Activated CD4-positive, alpha-beta memory T cell treated with anti-CD3 and anti-CD28 coated beads, Interleukin-2, amount 10 ng/mL, durations not matched to agents 7 days and 5 days (primary cell): ENCODE measurements at places on chromosomes 7 and 10. TPM values are rescaled to one million over a fixed set of nuclear protein-coding genes. Genes with fewer than 3 reads are reported as not detected.

- no peak for DNase-seq
These were observed 57.3 kb upstream of the DPYSL4 start for GRCh38 chr10:132129431-132129830.

Gene CCL24
- not detected for total RNA-seq

Gene PON3
- total RNA-seq: not detected

DNA sequence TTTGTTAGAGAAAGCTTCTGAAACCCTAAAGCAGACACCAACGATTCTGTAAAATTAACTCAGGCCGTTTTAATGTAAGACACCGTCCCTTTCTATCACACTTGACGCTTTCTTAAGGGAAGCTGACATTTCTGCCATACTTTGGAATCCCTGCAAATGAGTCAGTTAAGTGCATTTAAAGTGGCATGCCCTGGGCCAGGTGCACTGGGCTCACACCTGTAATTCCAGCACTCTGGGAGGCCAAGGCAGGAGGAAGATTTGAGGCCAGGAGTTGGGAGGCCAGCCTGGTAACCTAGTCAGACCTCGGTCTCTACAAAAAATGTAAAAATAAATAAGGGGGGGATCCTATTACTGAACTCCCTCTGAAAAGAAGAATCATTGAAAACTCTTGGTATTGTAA is 4.4 kb downstream of the UBE2H start:
- DNase-seq: no peak

GRCh38 chr10:30510932-30511700 is 77.1 kb downstream of the MAP3K8 start:
- no peak for DNase-seq

- no peak for DNase-seq
These were observed 355.2 kb downstream of the TNS3 start for GRCh38 chr7:47226696-47227095.

Gene INTS15
- 31.6 TPM for total RNA-seq

- DNase-seq: no peak
These were observed 114.7 kb upstream of the AHR start for GRCh38 chr7:17183630-17184328.

Gene NEUROD6
- not detected for total RNA-seq

GRCh38 chr7:105496521-105496920 is 25.6 kb downstream of the PUS7 start:
- no peak for DNase-seq

DNA sequence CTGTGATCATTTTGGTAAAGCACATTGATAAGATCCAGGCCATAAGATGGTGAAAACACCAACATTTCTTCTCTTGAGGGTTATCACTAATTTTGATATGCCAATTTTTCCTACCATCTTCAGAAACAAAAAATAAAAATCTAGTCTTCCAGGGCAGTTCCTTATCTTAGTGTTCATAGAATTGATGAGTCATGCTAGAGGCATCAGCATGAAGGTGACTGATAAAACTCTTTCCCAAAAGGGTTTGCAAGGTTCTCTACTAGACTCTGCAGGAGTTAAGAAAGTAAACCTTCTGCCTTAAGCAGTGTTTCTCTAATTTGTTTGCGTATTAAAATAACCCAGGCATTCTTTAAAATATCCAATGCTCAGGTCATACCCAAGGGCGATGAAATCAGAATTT is 483.1 kb upstream of the CNTNAP2 start:
- no peak for DNase-seq

DNA sequence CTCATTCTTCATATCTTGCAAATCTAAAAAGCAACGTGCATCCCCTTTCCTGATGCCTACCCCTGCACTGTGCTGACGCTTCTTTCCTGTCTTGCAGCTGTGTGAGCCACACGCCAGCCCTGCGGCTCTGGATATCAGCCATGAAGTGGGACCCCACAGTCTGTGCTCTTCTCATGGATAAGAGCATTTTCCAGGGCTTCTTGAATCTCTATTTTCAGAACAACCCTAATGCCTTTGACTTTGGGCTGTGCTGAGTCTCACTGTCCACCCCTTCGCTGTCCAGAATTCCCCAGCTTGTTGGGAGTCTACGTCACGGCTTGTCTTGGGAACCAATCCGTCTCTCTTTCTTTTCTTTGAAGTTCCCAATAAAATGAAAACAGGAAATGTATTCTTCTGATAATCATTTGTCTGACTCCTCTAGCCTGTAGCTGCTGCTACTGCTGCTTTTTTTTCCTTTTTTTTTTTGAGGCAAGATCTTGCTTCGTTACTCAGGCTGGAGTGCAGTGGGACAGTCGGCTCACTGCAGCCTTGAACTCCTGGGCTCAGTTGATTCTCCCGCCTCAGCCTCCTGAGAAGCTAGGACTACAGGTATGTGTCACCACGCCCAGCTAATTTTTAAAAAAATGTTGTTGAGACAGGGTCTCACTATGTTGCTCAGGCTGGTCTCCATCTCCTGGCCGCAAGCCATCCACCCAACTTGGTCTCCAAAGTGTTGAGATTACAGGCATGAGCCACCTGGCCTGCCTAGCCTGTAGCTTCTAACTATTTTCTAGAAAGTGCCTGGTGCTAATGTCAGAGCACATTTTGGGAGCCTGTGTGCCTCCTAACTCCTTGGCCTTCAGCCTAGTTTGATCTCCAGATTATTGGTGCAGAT is 30.3 kb downstream of the GSTO2 start:
- DNase-seq: no peak

GRCh38 chr10:117477211-117477947 is 65.2 kb upstream of the EMX2 start:
- DNase-seq: no peak

DNA sequence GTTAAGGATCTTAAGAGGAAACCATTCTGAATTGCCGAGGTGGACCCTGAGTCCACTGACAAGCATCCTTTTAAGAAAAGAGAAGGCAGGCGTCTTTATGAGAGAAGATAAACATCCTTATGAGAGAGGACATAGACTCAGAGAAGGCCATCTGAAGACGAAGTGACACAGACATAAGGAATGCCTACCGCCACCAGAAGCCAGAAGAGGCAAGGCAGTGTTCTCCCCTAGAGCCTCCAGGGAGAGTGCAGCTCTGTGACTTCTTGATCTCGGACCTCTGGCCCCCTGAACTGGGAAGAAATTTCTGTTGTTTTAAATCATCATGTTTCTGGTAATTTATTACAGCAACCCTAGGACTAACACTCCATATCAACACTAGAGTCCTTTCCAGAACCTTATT is 25.2 kb upstream of the ING3 start:
- no peak for DNase-seq

GRCh38 chr10:82453678-82454293 is 578.8 kb downstream of the NRG3 start:
- no peak for DNase-seq

DNA sequence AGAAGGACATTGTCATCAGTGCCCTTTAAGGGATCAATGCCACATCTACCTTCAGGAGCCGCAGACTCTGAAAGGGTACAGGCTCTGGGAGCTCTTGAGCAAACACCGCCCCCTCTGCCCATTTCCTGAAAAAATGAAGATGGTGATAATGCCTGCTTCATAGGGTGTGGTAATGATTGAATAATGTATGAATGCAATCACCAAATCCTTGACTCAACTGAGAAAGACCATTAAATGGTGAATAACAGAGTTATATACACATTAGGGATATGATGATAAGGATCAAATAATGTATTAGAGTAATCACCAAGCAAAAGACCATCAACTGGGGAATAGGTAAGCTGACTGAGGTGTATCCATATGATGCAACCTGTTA is 1.5 kb downstream of the FAM170B start:
- no peak for DNase-seq

- DNase-seq: no peak
These were observed 460.5 kb downstream of the RPS24 start for GRCh38 chr10:78494179-78494578.

GRCh38 chr7:1487466-1487865 is 16.7 kb downstream of the INTS1 start:
- DNase-seq: no peak

Gene ASZ1
- not detected for total RNA-seq

DNA sequence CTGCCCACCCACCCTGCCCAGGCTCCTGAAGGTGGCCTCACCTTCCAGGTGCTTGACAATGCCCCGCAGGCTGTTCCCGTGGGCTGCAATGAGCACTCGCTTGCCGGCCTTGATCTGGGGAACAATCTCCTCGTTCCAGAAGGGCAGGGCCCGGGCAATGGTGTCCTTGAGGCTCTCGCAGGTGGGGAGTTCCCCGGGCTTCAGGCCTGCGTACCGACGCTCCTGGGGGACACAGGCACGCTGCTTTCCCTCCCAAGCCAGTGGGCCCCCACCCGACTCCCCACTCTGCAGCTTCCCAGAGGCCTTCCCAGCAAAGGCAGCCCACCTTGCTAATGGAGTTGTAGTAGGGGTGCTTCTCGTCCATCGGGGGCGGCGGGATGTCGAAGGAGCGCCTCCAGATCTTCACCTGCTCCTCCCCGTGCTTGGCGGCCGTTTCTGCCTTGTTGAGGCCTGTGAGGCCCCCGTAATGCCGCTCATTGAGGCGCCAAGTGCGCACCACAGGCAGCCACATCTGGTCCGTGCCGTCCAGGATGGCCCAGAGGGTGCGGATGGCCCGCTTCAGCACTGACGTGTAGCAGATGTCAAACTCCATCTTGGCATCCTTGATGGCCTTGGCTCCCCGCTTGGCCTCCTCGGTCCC is 456 bp downstream of the PGAM2 start:
- DNase-seq: no peak

GRCh38 chr10:89090756-89091445 is 100.3 kb downstream of the FAS start:
- DNase-seq: no peak

DNA sequence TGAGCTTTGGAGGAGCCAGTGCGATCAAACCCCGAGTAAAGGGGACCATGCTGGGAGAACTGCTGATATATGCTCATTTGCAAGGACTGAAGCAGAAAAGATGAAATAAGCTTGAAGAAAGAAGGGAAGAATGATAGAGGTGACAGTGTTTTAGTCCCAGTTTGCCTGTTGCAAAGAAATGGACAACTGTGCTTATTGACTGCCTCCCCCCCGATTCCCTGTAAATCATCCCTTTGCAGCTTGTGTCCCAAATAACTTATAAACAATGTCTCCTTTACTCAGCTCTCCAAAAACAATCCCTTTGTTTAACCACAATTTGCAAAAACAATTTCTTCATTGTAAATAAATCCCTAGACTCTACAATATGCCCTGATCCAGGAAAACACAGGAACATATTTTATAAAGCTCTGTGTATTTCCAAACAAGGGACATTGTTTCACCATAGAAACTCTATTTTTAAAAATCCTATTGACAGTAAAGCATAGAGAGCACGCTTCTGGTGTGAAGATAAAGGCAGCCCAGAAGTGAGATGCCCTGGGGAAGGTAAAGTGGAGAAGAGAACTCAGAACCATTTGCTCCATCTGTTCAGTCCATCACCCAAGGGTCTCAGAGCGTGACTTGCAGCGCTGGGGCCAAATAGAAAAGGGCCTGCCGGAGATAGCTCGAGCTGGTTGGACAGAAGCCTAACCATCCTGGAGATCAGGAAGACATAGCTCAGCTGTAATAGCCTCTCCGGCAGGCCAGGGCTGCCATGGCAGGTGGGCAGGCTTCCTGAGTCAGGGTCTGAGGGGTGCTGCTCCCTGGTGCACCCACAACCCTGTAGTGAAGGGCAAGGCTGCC is 280.5 kb downstream of the WDR11 start:
- DNase-seq: no peak

- DNase-seq: no peak
These were observed 56.3 kb downstream of the ASB13 start for GRCh38 chr10:5609952-5610616.
